ENCODE measurements at places on chromosomes 4 and X.
A peak's percentile ranks its signal among the peaks of the same experiment; 100 is the strongest.

DNA sequence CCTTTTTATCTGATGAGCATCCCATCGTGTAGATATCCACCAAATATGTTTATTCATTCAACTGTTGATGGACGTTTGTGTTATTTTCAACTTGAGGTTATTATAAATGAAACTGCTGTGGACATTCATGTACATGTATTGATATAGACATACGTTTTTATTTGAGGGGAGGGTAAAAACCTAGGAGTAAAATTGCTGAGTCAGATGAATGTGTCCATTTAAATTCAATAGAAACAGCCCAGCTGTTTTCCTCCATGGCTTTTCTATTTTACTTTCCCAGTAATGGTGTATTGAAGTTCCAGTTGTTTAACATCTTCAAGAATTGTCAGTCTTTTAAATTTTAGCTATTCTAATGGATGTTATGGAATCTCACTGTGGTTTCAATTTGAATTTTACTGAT, 348.7 kb upstream of the GALNTL6 start:
- DNase-seq, result no peak

DNA sequence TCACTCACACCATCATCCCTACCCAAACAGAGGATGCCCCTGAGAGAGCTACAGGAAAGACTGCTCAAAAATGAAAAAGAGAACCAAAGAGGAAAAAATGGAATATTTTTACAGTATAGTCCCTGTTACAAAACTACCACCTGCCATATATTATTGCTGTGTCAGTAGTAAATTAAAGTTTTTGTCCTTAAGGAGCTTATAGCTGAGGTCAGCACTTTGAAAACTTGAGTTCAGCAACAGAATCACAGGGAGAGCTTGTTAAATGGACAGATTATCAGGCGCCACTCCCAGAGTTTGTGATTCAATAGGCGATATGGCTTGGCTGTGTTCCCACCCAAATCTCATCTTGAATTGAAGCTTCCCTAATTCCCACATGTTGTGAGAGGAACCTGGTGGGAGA, 71.9 kb upstream of the FAM9A start:
- DNase-seq, result no peak

DNA sequence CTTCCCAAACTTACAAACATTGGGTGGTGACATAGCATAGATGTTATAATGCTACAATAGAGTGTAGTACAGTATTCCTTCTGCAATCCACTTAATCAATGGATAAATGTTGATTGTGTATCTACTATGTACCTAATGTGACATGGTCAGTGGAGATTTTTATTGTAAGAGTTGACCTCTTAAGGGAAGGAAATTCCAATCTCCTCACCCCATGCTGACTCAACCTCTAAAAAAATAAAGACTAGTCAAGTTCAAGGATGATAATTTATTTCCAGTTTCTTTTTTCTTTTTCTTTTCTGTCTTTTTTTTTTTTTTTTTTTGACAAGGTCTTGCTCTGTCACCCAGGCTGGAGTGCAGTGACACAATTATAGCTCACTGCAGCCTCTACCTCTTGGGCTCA, 206.5 kb upstream of the STS start:
- no peak for DNase-seq

GRCh38 chr4:25351777-25352416, 25.2 kb upstream of the ANAPC4 start:
- no peak for DNase-seq

DNA sequence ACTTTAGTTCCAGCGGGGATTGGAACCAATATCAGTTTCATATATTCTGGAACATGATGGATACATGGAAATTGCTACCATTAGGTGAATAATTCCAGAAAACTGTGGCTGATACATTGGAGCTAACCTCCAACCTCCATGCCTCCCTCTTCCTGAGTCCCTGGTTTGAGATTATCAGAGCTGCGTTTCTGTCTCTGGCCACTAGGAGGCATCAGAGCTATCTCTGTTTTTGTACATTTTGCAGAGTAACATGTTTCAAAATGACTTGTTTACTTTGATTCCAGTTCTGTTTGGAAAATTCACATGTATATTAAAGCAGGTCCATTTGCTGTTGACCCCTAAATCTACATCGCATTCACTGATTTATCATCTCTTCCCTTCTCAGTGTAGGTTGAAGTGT, 2.4 kb upstream of the RAB40AL start:
- peak; percentile 37 for DNase-seq

DNA sequence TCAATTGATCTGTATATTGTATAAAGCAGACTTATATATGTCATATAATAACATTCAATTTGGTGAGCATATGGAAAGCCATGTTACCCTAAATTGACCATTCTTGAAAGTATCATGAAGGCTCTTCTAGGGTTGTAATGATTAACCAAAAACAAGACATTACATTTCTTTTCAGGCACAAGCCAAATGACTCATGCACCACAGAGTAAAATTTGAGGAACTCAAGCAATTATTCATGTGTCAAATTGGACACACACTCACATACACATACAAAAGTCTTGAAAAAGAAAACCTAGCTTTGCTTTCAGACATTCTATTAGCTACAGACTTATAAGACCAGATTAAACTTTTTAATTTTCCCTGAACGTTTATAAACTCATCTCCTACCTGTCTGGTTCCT, 146.5 kb upstream of the PCDH18 start:
- DNase-seq, result no peak

GRCh38 chrX:11944501-11944900, 186.5 kb downstream of the MSL3 start:
- DNase-seq, result no peak

DNA sequence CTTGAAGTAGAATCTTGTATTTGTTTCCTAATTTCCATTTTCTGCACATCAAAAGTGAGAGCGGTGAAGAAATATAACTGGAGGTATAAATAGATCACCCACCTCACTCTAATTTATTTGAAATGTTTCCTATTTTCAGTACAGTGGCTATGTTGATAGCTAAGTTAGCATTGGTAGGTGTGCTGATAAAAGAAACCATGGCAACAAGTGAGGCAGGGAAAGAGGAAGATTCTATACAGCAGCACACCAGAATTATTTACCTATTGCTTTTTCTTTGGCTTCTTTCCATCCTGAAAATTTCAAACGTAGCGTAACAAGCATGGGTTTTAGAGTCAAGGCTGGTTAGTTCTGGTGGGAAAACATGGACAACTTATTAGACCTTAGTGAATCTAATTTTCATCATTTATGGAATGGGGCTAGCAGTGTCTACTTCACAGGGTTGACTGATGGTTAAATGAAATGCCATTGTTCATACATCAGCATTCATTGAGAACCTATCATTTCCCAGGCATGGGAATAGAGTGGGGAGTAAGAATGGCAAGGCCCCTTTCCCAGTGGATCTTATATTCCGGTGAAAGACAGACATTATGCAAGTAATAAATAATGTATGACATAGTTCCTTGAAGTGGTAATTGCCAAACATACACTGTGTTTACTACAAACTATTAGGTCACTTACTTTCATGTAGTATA, 30.6 kb upstream of the CTSO start:
- no peak for DNase-seq

DNA sequence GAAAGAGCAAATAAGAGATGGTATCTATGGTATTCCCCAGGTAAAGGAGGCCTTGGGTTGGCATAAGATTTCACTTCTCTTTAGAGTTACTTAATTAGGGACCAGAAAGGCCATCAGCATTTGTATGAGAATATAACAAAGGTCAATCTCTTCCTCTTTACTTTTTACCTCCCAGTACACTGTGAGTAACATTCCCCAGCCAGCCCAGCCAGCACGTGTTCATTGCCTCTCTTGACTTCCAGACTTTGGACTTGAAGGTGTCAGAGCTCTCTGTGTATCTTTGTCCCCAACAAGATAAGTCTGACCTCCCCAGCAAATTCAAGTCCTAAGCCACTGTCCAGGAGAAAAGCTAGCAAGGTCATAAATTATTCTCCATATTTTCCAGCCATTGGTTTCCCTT, 110.5 kb downstream of the AR start:
- no peak for DNase-seq

GRCh38 chr4:112860830-112861690, 188.4 kb upstream of the ANK2 start:
- DNase-seq, result no peak

GRCh38 chrX:139179592-139179991, 350.9 kb upstream of the F9 start:
- DNase-seq, result no peak

DNA sequence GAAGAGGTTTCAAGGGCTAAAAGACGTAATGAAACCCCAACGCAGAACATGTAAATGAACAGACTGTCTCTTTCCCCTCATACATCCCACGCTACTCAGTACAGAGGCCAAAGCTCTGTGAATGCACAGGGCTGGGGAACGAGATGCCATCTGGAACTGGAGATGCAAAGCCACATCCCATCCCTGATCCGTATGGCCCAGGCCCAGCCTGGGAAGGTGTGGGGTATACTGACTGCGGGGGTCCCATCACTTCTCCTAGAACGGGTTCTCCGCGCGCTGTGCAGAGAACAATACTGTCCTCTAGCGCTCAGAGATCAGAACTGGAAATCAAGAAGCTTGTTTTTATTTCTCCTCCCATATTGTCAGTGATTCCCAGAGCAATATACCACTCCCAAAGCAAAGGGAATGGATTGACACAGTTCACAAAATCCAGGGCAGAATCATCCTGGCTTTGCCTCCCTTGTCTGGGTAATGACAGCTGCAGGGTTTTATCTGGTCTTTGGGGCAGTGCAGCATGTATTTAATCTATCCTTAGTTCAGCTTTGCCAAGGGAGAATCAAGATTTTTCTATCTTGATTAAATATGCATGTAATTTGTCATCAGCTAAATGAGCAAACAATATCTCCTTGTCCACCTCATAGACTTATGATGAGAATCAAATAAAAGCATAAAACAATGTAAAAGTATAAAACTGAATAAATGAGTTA, 47.3 kb upstream of the TLR3 start:
- DNase-seq, result peak; percentile 29

DNA sequence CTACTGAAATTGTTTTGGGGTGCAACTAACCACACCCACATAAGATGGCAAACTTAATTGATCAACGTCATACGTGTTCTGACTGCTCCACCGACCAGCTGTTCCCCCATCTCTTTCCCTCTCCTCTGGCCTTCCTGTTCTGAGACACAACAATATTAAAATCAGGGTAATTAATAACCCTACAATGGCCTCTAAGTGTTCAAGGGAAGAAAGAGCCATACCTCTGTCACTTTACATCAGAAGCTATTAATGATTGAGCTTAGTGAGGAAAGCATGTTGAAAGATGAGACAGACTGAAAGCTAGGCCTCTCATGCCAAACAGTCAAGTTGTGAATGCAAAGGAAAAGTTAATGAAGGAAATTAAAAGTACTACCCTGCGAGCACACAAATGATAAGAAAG, 173.9 kb upstream of the FTHL17 start:
- DNase-seq, result no peak

- peak; percentile 86 for DNase-seq
Observed at GRCh38 chr4:142961866-142962265, 115.8 kb upstream of the INPP4B start.

DNA sequence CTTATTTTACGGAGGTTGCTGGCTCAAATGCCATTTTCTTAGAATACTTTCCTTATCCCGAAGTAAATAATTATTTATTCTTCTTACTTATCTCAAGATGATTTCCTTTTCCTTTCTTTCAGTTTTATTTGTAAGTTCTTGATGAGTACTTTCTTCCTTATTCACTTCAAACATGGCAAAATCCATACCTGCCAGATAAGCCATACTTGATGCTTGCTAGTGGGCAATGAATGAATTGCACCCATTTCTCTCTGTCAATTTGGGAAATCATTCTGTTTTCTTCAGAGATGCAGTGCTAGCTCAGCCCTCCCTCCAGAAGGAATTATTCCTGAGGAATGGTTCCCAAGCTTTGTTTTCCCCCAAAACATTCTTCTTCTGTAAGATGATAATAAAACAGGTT, 598.3 kb downstream of the SPRY1 start:
- no peak for DNase-seq

DNA sequence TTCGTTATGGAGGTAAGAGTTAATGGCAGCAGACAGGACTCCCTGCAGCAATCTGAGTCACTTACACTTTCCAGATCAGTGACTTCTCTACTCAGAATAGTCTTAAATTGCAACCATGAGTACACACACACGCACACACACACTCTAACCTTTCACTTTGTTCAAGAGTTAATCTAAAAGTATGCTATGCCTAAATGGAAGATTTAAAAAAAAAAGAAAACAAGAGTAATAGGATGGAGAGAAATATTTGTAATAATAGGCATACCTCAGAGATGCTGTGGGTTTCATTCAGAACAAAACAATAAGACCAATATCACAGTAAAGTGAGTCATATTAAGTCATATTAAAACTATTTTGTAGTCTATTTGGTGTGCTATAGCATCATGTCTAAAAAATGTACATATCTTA, 969.1 kb upstream of the PCDH10 start:
- DNase-seq, result no peak

GRCh38 chr4:5960252-5960880, 57.9 kb downstream of the C4orf50 start:
- no peak for DNase-seq

- no peak for DNase-seq
Observed at GRCh38 chrX:17854531-17854930, 6.6 kb downstream of the RAI2 start.

DNA sequence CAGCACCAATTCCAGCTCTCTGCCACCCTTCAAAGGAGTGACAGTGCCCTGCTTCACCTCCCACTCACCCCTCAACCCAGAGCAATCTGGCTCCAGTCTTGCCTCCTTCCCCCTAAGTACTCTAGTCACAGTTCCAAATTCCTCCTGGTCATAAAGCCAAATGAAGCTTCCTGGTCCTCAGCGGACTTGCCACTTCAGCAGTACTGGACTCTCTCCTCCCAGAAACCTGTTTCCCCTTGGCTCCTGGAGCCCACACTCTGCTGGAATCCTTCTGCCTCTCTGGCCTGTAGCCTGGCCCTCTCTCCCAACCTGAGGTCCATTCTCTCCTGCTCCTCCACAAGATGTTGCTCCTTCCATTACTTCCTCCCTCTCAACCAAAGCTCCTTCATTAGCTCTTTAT, 52.6 kb upstream of the MTM1 start:
- DNase-seq, result no peak

- no peak for DNase-seq
Observed at GRCh38 chrX:46477435-46477834, 67.8 kb downstream of the ZNF674 start.

GRCh38 chr4:158818560-158819140, 49.8 kb downstream of the FNIP2 start:
- DNase-seq, result no peak

DNA sequence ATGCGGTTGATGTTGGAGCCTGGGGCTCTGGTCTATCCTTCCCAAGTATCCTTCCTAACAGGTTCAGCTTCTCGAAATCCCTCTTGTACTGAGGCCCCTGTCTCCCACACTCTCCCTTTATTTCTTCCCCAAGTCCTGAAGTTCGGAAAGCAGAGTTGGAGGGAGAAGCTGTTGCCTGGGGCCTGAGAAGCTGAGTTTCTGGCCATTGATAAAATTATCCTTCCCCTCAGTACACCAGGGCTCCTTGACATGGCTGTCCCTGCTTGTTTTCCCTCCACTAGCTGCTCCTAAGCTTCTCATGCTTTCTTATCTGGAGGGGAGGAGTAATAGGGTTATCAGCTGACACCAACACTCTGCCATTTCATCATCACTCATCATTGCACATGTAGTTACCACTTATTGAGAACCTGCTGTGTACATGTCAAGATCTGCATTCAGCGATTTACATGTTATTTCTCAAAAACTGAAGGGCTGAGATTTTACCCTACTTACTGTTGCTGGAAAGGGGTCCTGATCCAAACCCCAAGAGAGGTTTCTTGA, 58.0 kb downstream of the FUNDC1 start:
- DNase-seq, result no peak

GRCh38 chr4:15953625-15954024, 9.3 kb downstream of the FGFBP2 start:
- DNase-seq, result no peak
